ENCODE measurements at places on chromosomes 5 and 9. TPM values are rescaled to one million over a fixed set of nuclear protein-coding genes. Genes with fewer than 3 reads are reported as not detected.

DNA sequence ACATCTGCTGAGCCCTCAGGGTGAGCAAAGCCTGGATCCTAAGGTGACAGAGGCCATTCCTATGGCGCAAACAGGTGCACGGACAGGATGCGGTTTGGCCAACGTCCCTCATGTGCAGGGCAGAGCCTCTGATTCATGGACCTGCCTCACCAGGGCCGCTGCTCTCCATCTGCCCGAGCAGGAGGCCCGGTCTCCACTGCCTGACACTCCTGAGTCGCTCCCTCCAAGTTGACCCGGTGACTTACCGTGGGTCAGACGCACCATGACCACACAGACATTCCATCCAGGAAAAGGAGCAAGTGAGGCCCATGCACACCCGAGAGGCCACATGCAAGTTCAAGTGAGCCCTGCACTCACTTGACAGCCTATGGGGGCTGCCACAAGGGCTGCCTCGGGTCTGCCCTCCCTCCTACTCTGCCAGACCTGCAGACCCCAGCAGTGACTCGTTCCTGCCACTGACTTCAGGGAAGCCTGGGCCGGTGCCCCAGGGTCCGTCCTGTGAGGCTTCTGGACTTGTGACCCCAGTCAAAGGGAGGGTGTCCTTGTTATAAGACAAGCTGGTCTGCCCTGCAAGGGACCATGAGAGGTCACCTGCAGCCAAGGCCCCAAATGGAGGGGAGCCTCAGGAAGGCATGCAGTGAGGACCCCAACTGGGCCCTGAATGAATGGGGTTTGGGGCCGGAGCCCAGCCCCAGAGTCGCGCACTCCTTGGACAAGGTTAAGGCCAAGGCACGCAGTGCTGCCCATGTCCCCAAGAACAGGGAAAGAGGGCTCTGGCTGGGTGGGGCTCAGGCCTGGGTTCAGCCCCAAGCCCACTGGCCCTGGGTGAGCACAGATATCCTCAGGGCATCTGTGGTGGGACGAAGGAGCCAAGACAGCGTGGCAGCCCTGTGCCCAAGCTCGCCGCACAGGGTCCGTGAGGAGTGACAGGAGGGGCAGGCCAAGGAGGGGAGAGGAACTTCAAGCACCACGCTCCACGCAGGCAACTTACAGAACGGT, 10.1 kb downstream of the BRD3OS start:
- no peaks in the 10 kb centered on the region for H3K27me3 ChIP-seq
- no peak overlapping the region for H3K4me3 ChIP-seq
- peaks cover 11% of the 10 kb centered on the region for H3K36me3 ChIP-seq
- no peak for DNase-seq

- DNase-seq, result no peak
- H3K36me3 ChIP-seq, result no peaks in the 10 kb centered on the region
- H3K27ac ChIP-seq, result no peak overlapping the region
- H3K4me3 ChIP-seq, result no peak overlapping the region
These were observed 52.9 kb downstream of the C9orf50 start for GRCh38 chr9:129567842-129568559.

DNA sequence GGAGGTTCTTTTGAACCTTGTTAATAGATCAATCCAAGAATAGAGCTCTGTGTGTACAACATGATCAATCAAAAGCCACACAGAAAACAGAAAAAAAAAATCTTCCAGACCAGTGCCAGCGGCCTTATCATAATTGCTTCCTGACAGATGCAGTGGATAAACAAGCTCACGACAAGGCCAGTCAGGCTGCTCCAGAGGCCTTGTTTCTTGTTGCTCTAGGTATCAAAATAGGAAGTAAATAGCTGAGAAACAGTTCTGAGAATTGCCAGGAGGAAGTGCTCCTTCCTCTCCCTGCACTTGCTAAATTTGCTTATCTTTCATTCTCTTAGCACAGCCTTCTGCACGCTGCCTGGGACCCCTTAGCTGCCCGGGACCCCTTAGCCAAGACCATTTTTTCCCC, 199.0 kb upstream of the TARS1 start:
- no peaks in the 10 kb centered on the region for H3K4me1 ChIP-seq
- no peaks in the 10 kb centered on the region for H3K27me3 ChIP-seq
- H3K4me3 ChIP-seq, result no peak overlapping the region

DNA sequence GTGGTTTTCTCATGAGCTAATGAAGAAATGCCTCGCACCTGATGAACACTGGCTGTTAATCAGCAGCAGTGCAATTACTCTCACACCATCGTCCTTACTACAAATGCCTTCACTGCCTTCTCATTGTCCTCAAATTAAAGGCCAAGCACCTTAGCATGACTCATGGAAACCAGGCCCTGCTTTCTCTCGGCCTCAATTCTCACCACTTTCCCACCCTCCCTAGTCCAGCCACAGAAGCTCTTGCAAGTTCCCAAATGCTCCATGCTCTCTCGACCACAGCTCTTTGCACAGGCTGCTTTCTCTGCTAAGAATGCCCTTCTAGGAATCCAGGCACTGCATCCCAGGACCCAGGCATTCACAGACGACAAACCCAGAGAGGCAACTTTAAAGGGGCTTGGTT, 94.6 kb upstream of the KLF4 start:
- no peak for DNase-seq
- no peaks in the 10 kb centered on the region for H3K4me1 ChIP-seq
- H3K36me3 ChIP-seq, result no peaks in the 10 kb centered on the region

DNA sequence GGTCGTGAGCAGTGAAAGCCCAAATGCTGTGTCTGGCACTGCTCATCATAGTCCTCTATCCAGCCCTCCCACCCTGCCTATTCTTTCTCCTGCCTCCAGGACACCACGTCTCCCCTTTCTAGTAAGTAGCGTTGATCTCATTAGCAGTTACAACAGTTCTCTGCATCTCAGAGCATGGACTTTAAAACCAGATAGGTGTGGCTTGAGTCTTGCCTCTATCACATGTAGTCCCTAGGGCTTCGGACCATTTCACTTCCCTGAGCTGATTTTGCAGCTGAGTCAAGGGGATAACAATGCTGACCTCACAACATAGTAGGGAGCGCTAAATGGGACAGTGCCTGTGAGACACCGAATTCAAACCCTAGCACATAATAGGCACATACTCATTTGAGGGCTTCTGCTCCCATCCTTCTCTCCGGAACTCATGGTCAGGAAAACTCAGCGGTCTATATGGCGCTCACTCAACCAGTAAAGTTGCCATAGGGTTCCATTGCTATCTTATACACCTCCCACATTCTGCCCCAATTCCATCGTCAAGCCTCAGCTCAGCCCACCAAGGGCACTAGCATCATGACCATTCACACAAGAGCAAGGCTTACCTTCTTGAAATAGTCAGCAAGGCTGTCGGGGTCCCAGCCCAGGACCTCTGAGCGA, 515 bp downstream of the LCP2 start:
- no peak for DNase-seq
- H3K27ac ChIP-seq, result peak overlapping the region; percentile 88
- peaks cover 17% of the 10 kb centered on the region for H3K36me3 ChIP-seq
- peaks cover 56% of the 10 kb centered on the region for H3K4me1 ChIP-seq

- peak overlapping the region; percentile 41 for H3K4me3 ChIP-seq
- no peaks in the 10 kb centered on the region for H3K36me3 ChIP-seq
- DNase-seq, result no peak
These were observed 5.5 kb downstream of the UBE2D2 start for GRCh38 chr5:139566611-139567010.

- no peaks in the 10 kb centered on the region for H3K36me3 ChIP-seq
- no peak overlapping the region for H3K4me3 ChIP-seq
- no peak overlapping the region for H3K27ac ChIP-seq
- no peak for DNase-seq
These were observed 586.6 kb upstream of the TLE4 start for GRCh38 chr9:78985084-78985738.

DNA sequence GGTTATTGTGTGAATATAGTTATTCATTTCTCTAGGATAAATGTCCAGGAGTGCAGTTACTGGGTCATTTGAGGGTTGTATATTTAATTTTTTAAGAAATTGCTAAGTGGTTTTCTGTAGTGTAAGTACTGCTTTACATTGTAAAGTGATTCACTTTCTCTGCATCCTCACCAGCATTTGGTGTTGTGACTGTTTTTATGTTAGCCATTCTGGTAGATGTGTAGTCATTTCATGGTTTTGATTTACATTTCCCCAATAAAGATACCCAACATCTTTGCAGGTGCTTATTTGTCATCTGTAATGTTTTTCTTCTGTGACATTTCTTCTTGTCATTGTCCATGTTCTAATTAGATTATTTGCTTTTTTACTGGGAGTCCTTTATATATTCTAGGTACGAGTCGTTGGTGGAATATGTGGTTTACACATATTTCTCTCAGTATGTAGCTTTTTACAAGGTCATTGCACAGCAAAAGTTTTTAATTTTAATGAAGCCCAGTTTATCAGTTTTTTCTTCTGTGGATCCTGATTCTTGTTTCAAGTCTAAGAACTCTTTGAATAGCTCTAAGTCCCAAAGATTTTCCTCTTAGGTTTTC, 34.0 kb downstream of the SCGB3A1 start:
- no peaks in the 10 kb centered on the region for H3K27me3 ChIP-seq
- no peak overlapping the region for H3K27ac ChIP-seq
- H3K4me1 ChIP-seq, result no peaks in the 10 kb centered on the region

DNA sequence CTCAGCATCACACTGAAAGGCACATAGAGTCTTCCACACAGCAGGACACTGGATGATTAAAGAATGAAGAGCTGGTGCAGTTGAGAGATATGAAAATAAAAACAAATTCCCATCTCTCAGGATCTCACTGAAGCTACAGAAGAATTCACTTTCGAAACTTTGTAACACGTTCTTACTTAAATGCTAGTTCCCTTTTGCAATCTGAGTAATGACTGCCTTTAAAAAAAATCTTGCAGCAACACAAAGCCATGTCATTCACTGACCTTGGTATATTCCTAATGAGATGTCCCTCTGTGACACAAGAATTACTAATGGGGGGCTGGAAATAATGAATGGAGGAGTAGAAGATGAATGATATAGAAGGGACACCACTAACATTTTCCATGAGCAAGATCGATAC, 201.8 kb downstream of the GLIS3 start:
- H3K27me3 ChIP-seq, result no peaks in the 10 kb centered on the region
- H3K4me1 ChIP-seq, result no peaks in the 10 kb centered on the region
- DNase-seq, result no peak
- H3K4me3 ChIP-seq, result no peak overlapping the region

GRCh38 chr5:56269216-56269927, 36.2 kb upstream of the ANKRD55 start:
- H3K27ac ChIP-seq, result no peak overlapping the region
- no peak overlapping the region for H3K4me3 ChIP-seq
- H3K36me3 ChIP-seq, result no peaks in the 10 kb centered on the region
- no peaks in the 10 kb centered on the region for H3K4me1 ChIP-seq

- DNase-seq, result no peak
- H3K36me3 ChIP-seq, result no peaks in the 10 kb centered on the region
These were observed 9.8 kb downstream of the BRD3 start for GRCh38 chr9:134057751-134058701.

GRCh38 chr5:123089914-123090660, 1.0 kb downstream of the PRDM6 start:
- no peaks in the 10 kb centered on the region for H3K36me3 ChIP-seq
- DNase-seq, result no peak
- no peak overlapping the region for H3K4me3 ChIP-seq
- H3K27me3 ChIP-seq, result no peaks in the 10 kb centered on the region

DNA sequence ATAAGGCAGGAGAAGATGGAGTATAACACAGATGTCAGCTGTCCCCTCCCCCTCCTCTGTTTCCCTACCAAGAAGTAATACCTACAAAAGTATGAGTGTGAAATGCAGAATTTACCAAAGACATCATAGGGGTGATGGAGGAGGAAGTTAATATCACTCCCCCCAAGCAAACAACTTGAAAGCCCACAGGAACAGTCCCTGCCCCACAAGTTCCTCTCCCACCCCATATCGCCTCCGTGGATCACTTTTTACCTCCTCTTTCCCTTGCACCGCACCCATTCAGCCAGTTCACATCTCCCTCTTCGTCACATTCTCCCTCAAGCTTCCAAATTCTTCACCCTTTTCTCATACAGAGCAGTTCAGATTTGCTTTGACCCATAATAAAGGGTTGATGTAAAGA, 7.0 kb upstream of the SIL1 start:
- H3K36me3 ChIP-seq, result no peaks in the 10 kb centered on the region
- no peak overlapping the region for H3K27ac ChIP-seq
- no peak overlapping the region for H3K4me3 ChIP-seq
- no peaks in the 10 kb centered on the region for H3K4me1 ChIP-seq

GRCh38 chr5:9351546-9351945, 194.3 kb downstream of the SEMA5A start:
- H3K27ac ChIP-seq, result no peak overlapping the region
- no peaks in the 10 kb centered on the region for H3K27me3 ChIP-seq
- no peak overlapping the region for H3K4me3 ChIP-seq
- H3K36me3 ChIP-seq, result no peaks in the 10 kb centered on the region

DNA sequence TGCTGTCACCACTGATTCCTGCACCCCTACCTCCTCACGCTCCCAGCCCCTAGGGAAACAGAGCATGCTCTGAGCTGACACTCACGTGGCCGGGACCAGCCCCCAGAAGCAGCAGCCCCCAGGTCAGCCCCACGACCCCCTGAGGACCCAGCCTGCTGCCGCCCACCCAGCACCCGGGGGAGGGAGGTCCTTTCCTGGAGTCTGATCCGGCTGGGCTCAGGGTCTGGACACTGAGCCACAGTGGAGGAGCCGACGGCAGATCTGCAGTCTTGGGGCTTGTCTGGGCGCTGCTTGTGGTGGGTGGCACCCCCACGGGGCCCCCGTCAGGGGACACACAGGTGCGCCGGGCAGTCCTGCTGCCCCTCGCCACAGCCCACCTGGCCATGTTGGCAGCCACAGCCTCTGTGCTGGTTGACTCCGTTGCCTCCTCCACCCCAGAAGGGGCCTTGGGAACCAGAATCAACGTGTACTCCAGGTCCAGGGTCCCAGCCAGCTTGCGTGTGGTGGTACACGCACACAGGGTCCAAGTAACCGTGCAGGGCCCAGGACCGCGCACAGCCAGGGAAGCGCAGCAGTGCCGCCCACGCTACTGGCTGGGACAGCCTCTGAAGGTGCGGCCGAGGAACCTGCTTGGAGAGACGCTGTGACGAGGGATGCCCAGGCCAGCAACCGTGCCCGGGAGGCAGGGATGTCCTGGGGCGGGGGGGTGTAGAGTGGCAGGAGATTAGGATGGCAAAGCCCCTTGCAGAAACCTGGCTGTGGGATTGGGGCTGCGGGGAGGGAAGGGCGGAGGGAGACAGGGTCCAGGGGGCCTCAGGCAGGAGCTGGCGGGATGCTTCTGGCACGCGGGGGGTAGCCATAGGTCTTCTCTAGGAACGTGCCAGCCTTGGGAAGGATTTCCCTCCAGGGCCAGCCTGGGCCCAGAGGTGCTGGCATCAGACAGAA, 3.5 kb downstream of the DNLZ start:
- H3K27me3 ChIP-seq, result no peaks in the 10 kb centered on the region
- peaks cover 29% of the 10 kb centered on the region for H3K36me3 ChIP-seq
- H3K4me1 ChIP-seq, result no peaks in the 10 kb centered on the region

DNA sequence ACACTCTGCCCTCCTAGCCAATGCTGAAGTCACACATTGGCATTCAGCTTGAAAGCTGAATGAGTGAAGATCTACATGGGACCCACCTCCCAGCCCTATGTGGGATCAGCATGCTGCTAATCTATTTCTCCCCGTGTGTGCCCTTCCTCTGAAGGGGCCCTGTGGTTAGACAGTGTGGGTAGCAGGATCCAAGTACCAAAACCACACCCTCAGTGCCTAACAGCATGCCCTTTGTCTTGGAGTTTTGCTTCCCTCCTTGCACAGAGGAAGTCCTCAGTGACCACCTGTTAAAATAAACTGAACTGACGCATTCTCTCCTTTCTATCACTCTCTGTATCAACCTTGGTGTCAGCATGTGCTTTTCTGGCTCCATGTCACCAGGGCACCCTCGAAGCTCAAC, 25.0 kb downstream of the SH3TC2 start:
- no peak overlapping the region for H3K4me3 ChIP-seq
- H3K27ac ChIP-seq, result no peak overlapping the region
- H3K36me3 ChIP-seq, result no peaks in the 10 kb centered on the region
- H3K4me1 ChIP-seq, result no peaks in the 10 kb centered on the region

PCDHGC4 gene
- total RNA-seq, result not detected

EGFLAM gene
- not detected for total RNA-seq

RLN1 gene
- 6.0 TPM for total RNA-seq

POLR3G gene
- 0.51 TPM for total RNA-seq

CNTNAP3B gene
- total RNA-seq, result not detected

MEIKIN gene
- not detected for total RNA-seq

Measured in naive thymus-derived CD4-positive, alpha-beta T cell (primary cell).